ENCODE measurements at places on chromosomes 13 and 19.

DNA sequence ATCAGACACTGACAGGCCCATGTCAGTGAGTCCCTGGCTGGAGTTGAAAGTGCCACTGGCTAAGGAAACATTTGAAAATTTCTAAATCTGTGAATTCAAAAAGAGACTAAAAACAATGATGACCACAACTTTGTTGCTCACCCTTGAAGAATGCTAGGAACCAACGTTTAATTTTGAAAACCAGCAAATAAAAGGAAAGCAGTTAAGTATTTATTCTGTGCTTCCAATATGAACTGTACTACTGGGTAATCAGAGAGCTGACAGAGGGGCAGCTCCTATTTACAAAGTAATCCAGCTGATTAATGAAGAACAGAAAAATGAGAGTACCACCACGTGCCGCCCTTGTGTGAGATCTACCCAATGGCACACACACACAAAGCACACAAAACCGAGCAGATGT lies 44.7 kb upstream of the LATS2 start:
- DNase-seq = peak; percentile 75

DNA sequence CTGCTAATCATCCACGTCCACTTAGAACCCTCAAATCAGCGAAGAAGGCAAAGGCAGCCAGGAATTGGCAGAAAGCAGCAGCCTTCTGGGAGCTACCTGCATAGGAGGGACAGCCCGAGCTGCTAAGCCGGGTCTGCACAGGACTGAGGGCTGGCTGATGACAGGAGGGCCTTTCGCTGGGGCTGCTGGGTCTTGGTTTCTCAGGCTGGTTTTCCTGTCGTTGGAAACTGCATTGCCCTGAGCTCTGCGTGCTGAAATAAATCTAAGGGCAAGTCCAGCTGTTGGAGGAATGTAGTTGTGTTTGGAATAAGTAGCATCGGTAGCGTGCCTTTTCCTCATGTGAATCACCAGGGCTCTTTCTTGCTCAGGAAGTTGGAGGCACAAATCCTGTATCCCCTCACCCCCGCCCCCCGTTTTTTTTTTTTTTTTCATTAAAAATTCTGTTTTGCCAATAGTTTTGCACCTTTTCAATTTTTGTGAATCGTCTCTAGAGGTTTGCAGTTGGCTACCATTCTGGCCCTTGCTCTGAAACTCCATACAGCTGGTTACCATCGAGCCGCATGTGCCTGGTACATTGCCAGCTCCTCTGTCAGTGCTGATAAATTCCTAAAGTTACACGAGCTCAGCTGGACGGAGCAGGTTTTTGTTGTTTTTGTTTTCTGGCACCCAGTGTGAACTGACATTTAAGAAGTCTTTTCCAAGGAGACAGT lies 193.9 kb upstream of the RNF113B start:
- DNase-seq = peak; percentile 96

DNA sequence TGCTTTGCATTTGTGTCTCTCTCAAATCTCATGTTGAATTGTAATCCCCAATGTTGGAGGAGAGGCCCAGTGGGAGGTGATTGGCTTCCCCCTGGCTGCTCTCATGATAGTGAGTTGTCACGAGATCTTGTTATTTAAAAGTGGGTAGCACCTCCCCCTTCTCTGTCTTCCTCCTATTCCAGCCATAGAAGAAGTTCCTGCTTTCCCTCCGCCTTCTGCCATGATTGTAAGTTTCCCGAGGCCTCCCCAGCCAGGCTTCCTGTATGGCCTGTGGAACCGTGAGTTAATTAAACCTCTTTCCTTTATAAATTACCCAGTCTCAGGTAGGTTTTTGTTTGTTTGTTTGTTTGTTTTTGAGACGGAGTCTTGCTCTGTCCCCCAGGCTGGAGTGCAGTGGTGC lies 3.8 kb downstream of the LILRA4 start:
- DNase-seq = no peak

DNA sequence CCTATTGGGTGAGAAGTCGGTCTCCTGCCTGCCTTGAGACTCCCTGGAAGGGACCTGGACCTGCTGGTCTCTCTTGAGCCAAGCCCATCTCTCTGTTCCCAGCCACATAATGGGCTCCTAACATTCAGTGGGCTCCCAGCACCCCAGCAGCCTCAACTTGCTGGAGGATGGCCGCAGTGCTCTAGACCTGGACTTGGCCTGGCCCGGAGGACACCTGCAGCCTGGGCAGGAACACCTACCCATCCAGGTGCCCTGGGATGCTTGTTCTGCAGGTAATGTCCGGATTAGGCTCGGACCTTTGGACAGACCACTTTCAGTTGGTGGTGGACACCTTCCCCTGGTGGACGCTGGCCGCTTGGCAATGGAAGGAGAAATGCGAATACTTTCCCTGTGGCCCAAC lies 214.6 kb downstream of the URI1 start:
- no peak for DNase-seq

- DNase-seq = no peak
Observed at GRCh38 chr13:110774490-110774889, 61.0 kb downstream of the ING1 start.

GRCh38 chr13:23392925-23393645 lies 40.4 kb downstream of the SACS start:
- no peak for DNase-seq
